ENCODE measurements at places on chromosomes 7 and 10.

DNA sequence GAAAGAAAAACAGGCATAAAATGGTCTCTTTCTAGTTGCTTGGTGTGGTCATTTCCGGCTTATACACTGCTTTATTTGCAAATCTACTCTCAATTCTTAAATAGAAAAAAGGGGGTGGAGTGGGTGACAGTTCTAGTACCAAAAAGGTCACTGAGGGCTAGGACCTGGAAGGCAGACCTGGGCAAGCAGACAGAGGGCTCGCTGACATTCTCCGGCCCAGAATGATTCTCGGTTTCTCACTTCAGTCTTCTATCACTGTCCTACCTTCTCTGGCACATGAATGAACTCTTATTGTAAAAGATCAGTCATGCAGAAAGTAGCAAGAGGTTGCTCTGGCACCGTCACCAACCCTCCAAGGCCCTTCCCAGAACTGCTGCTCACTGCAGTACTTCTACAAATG is 54.0 kb downstream of the MALSU1 start:
- DNase-seq, result no peak

GRCh38 chr7:17966706-17967105 is 26.4 kb upstream of the SNX13 start:
- DNase-seq, result no peak

DNA sequence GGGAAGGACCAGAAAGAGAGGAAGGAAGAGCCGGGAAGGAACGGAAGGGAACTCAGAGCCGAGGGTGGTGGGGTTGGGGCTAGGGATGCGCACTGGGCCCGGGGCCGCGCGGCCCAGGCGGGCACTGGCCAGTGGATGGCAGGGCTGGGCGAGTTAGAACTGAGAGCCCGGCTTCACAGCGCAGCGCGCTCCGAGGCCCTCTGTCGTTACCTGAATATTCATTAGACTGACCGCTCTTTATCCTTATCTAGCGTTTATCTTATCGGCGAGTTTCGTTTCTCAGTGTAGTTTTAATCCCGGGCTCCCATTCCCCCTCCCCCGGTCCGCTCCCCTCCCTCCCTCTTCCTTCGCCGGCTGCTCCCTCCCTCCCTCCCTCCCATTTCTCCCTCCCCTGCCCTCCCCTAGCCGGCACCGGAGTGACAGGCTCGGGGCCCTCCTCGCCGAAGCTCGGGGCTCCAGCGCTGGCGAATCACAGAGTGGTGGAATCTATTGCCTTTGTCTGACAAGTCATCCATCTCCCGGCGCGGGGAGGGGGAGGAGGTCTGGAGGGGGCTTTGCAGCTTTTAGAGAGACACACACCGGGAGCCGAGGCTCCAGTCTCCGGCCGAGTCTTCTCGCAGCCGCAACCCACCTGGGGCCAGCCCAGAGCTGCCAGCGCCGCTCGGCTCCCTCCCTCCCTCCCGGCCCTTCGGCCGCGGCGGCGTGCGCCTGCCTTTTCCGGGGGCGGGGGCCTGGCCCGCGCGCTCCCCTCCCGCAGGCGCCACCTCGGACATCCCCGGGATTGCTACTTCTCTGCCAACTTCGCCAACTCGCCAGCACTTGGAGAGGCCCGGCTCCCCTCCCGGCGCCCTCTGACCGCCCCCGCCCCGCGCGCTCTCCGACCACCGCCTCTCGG is at the start of gene PAX2:
TSS of gene PAX2 (plus strand) at position 596 of the 895 bp plus-strand sequence. CDS start 679 bp downstream, outside the sequence.
- DNase-seq, result no peak

GRCh38 chr7:2109936-2110609 is 122.7 kb downstream of the MAD1L1 start:
- DNase-seq, result no peak

GRCh38 chr7:14048889-14049288 is 59.4 kb upstream of the ETV1 start:
- DNase-seq, result no peak

GRCh38 chr10:90051053-90051452 is 349.7 kb downstream of the KIF20B start:
- no peak for DNase-seq

GRCh38 chr10:49431426-49431825 is 35.5 kb upstream of the DRGX start:
- no peak for DNase-seq

- DNase-seq, result no peak
Observed at GRCh38 chr7:116582806-116583444, 58.1 kb downstream of the CAV1 start.

DNA sequence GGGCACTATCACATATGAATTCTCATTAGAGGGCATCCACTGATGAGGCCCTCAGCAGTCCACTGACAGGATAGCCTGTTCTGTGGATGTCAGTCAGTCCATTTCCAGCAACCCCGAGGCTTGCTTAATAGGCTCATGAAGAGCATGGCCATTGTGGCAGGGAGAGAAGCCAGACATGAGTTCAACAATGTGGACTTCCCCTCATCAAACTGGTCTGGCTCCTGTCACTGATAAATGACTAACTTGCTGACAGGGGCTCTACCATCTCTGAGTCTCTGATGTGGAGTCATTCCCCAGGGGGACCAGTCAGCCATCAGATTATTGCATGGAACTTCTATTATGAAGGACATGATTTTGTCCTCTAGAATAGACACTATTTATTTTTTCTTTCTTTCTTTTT is 19.8 kb upstream of the TRIL start:
- no peak for DNase-seq

GRCh38 chr7:84069033-84069432 is 125.6 kb downstream of the SEMA3A start:
- no peak for DNase-seq

DNA sequence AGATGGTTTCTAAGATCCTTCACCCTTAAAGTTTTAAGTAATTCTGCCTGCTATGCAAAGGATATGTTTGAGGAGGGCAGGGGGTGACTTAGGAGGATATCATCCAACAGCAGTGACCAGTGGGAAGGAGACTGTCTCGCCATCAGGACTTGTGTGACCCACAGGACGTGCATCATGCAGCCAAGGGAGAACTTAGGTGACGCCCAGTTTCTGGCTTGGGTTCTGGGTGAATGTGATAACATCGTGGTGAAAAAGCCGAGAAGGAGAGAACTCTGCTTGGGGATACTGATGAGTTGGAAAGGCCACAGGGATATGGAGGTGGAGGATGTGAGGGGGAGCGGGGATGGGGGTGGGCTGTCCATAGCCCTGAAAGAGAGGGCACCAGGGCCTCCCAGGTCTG is 3.8 kb downstream of the WIPI2 start:
- DNase-seq, result no peak

GRCh38 chr7:38318241-38318640 is 44.8 kb upstream of the TARP start:
- DNase-seq, result no peak

DNA sequence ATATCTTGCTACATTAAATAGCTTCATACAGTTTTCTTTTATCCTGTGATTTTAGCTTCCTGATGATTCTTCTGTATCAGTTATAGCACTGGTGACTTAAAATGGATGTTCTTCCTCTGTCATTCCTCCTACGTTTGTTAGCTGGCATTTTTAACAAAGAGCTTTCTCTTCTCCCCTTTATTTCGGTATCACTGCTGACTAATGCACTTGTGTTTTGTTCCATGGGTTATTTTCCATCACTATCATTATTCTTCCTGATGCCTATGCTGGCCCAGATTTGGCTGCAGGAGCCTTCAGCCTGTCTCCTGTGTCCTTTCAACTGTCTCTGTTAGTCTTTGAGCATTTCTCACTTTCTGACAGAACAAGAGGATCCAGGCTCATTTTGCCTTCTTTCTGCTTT is 13.1 kb downstream of the BMS1 start:
- no peak for DNase-seq
